ENCODE measurements at places on chromosomes 12 and 14.

- no peak for DNase-seq
Observed at GRCh38 chr12:67018105-67018504, 251.1 kb upstream of the CAND1 start.

- DNase-seq: no peak
Observed at GRCh38 chr14:88039197-88039596, 34.3 kb downstream of the GPR65 start.

GRCh38 chr14:103890821-103891666 is 37.2 kb upstream of the TDRD9 start:
- DNase-seq: no peak

DNA sequence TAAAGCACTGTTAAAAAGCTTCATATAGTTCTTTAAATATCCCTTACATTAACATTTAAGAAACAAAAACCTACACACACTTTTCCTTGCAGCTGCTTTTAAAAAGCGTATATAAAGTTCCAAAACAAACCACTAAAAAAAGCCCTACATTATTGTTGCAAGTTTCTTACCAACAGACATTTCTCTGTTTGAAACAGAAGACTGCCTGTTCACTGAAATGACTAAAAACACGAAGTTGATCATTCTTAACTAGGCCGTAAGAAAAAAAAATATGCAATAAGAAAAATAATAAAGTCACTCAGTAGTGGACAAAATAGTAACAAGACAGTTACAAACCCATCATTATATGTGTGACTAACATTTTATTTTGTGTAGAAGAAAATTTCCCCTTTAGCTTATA is 37.3 kb downstream of the KIF21A start:
- no peak for DNase-seq

DNA sequence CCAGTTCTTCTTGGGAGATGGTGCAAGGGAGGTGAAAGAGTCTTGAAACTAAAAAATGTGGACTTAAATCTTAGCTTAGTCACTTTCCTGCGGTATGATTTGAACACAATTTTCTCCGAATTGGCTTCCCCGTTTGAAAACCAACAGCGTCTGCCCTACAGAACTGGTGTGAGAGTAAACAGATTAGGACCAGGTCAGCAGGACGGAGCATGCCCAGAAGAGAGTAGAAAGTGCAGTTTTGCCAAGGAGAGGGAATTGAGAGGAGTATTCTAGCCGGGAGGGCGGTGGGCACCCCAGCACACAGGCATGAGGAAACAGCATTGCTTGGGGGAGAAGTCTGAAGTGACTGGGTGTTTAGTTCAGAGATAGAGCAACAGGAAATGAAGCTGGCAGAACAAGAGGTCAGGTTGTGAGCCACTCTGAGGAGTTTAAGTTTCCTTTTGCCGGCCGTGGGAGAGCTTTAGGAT is 927.1 kb downstream of the VRK1 start:
- DNase-seq: no peak

- no peak for DNase-seq
Observed at GRCh38 chr12:32084017-32084688, 22.5 kb upstream of the BICD1 start.

DNA sequence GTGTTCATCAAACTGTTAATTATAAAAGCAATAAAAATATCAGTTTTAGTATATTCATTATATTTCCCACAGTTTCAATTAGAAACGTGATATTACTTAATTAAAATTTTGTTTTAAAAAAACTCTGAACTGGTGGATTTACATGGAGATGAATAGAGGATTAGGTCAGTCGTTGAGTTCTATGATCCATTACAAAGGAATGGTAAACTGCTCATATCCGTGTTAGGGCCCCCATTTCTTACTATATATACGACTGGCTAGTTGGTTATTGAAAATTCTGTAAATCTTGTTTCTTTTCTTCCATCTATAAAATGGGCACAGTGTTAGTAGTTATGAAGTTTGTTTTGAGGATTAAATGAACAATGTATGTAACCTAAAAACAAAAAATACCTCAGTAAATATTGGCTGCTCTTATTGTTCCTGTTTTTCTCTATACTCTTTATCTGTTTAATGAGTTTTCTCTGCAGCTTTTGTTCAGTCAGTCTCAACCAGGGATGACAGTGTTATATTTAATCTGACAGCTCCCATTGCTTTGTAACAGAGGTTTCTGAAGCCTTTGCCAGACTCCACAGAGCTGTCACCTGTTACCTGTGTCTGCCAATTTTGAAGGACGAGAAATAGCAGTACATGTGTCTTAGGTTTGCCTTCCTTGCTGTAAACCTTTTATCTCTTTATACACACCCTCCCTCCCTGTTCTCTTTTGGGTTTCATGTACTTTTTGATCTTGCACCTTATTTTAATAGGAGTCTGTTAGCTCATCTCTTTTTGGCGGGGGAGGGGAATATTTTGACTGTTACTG is 41.5 kb downstream of the FRS2 start:
- DNase-seq: no peak
